ENCODE measurements at places on chromosomes 1 and 21.

DNA sequence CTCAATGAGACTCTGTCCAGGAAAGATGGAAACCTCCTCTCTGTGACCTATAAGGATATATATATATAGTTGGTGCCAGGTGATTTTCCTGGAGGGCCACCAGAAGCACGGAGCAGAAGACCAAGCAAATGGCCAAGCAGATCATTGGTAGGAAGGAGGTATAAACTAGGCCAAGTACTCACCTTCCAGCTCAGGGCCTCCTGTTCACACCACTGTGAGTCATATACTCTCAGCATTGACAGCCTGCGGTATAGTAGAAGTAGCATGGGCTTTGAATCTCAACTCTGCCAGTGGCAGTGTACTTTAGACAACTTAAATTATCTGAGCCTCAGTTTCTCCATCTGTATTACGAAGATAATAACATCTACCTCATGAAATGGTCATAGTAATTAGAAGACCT lies 15.4 kb downstream of the IL12RB2 start:
- DNase-seq = no peak

DNA sequence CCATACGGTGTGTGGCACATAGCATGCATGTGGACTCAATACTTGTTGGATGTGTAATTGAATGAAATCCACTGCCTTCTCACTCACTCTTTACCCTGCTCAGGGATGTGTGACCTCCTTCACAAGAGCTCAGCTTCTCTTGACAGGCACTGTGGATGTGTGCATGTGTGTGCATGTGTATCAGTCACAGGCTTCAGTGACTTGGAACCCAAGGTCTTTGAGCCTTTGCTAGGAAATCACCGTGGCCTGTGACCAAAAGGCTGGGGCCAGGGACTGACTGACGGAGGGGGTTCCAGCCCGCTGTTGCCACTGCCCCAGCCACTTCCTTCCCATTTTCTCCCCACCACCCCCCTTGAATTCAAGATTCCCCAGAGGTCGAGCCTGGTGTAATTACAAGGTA lies 144.4 kb upstream of the POU3F1 start:
- DNase-seq = no peak

DNA sequence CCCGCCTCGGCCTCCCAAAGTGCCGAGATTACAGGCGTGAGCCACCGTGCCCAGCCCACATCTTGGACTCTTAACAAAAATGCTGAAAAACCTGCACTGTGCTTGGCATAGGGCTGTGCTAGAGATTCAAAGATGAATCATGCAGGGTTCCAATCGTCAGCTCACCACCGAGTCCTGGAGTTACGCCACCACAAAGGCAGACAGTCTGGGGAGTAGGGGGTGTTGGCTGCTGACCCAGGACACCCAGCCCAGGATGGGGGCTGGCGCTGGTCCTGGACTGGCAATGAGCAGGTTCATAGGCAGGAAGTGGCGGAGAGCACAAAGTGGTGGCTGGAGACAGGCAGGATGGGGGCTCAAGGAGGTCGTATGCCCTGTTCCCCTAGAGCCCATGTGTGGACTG lies 16.0 kb downstream of the PSRC1 start:
- no peak for DNase-seq

DNA sequence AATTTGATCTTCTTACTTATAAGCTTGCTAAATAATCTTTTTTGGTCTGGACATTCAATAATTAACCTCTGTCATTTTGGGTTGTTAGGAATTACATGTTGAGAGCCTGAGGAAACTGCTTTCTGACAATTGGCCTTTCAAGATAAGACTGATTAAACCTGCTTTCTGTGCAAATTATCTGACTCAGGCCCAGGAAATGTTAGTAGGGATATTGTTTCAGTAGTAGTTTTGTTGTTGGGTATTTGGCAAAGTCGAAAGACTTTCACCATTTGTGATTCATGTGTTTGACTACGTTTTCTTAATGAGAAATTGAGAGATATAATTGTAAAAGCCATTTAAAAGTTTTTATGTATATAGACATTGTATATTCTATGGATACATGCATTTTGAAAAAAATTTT lies 81.1 kb upstream of the GPR88 start:
- no peak for DNase-seq

GRCh38 chr1:239722035-239722434 lies 335.7 kb downstream of the CHRM3 start:
- no peak for DNase-seq

DNA sequence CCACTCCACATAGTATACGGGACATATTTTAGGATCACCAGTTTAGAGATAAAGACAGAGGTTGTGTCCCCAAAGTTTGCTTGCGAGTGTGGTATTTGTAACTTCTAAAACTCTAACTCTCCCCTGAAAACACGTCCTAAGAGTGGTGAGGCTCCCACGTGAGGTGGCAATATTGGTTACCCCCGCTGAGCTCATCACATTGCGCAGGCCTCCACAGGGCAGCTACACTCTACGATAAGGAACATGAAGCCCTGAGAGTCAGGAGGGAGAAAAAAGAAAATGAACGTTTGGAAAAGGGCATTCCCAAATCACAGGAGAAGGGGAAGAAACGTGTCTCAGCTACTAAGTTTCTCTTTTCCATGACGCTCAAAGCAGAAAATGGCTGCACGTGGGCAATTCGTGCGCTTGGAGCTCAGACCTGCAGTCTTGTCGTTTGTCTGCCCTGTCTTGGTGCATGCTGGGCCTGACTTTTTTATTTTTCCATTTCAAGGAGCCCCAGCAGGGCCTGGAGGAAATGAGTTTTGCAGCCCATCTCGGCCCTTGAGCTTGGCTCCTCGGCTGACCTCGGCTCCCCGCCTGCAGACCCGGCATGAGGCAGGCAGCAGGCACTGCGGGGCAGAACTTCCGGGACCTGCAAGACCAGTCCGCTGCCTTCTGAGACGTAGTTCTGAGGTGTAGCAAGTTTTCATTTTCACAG lies 25.7 kb downstream of the ERG start:
- no peak for DNase-seq

DNA sequence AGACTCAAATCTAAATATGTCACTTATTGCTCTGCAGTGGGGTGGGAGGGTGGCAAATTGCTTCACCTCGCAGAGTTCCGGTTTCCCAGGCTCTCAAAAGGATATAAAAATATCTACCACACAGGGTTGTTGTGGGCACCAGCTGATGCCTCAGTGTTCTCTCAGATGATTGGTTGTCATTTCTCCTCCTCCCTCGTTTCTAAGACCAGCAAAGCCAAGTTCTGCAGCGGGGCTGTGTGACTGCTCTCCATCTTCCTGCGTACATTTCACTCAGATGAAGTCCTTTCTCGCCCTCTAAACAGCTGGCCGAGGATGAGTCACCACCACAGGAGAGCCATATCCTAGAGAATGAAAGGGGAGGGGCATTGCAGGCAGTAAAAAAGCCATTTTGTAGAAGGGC lies 35.0 kb upstream of the VWA5B1 start:
- no peak for DNase-seq

- no peak for DNase-seq
Observed at GRCh38 chr1:214933375-214933774, 149.2 kb upstream of the KCNK2 start.

- peak; percentile 43 for DNase-seq
Observed at GRCh38 chr1:186618401-186619170, 61.6 kb downstream of the PTGS2 start.

GRCh38 chr1:175922254-175922881 lies 179.0 kb upstream of the TNR start:
- no peak for DNase-seq

GRCh38 chr1:97013136-97013535 lies 291.6 kb downstream of the PTBP2 start:
- no peak for DNase-seq

- DNase-seq = no peak
Observed at GRCh38 chr1:25795211-25795610, 4.8 kb upstream of the SELENON start.

DNA sequence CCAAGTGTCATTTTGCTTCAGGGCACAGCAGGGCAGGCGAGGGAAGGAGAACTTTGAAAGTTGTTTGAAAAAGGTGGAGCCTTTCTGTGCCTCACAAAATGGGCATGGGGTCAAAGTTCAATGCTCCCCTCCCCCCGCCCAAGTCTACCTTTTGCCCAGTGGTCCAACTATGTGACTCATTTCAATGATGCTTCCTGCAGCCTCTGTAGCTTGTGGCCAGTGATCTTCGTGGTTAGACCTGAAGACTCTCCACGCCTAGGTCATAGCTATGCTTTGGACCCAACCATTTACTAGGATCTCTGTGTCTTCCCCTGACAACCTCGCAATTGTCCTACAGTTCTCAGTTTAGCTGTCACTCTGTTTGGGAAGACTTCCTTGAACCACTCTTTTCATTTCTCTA lies 280.3 kb upstream of the GJB5 start:
- no peak for DNase-seq

DNA sequence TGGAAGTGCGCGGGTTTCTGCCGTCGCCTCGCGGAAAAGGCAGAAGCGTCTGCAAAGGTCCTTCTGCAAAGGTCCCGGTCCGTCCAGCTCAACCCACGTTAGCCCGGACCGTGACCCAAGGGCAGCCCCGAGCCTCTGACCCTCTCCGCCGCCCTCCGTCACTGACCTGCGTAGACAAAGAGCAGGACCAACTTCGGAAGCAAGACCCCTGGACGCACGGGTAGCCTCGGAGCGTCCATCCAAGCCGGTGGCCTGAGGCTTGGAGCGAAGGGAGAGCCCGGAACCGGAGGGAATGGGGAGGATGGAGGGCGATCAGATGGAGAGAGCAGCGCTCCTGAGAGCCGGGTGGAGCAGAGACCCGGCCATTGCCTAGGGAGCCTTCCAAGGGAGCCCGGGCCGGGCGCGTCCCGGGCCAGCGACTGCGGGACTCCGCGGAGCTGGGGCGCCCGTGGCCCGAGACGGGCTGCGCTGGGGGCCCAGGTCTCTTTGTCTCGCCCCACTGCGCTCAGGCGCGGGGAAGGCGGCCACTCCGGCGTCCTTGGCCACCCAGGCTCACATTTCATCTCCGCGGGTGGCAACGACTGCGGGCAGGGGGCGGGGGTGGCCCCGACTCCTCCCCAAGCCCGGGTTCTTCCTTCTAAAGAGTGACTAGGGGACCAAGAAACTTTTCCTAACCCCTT lies at the start of gene CYYR1:
Gene CYYR1, minus strand, starts transcription at position 585 of the 680 bp plus-strand sequence. Its CDS starts 346 bp downstream, at position 239.
- DNase-seq = no peak

- no peak for DNase-seq
Observed at GRCh38 chr21:45460611-45461368, 55.8 kb downstream of the COL18A1 start.

- no peak for DNase-seq
Observed at GRCh38 chr1:45429561-45430159, 61.3 kb downstream of the TESK2 start.

- DNase-seq = no peak
Observed at GRCh38 chr1:220818421-220819173, 31.9 kb downstream of the MTARC1 start.

GRCh38 chr1:153612755-153613331 lies at the start of gene S100A16:
S100A16 (minus strand) TSS chr1:153613137; CDS start chr1:153608151, 4,986 bp downstream.
- DNase-seq = no peak

All from GM12891 (cell line).